Colonic mucosa (tissue), 4 donors: ENCODE measurements at places on chromosomes 5 and 9. TPM values are rescaled to one million over a fixed set of nuclear protein-coding genes. Genes with fewer than 3 reads are reported as not detected.
A peak's percentile ranks its signal among the peaks of the same experiment; 100 is the strongest.

Gene CCL27
- not detected for total RNA-seq

Gene SPINK7
- not detected for total RNA-seq

Gene CARTPT
- 2.4 TPM for total RNA-seq

Gene STK32A
- total RNA-seq: 0.77 TPM

Gene SLC25A2
- total RNA-seq: 1.1 TPM

DNA sequence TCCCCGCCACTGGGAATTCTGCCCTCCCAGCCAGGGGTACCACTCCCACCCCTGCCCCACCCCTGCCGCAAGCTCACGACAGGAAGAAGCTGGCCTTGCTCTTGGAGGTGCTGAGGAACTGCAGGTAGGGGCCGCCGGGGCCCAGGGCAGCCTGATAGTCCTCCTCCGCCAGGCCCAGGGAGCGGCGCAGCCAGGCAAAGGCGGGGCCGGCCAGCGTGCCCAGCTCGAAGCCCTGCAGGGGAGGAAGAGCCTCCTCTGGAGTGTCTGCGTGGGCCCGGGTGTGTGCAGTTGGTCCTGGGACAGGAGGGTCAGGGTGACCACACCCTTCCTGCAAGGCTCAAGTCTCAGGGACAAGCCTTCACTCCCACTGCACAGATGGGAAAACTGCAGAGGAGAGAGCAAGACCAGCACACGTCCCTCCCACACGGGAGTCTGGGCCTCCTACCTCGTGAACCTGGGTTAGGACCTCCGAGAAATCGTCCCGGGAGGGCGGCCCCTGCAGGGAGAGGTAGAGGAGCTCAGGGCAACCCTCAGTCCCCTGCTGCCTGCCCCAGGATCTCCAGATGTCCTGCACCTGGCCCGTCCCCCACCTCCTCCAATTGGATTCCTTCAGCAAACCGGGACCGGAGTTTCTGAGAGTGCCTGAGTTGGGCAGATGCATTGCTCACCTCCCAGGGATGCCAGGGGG lies 2.4 kb downstream of the PIP5KL1 start:
- H3K36me3 ChIP-seq: no peaks in the 10 kb centered on the region
- H3K27me3 ChIP-seq: peaks cover 18% of the 10 kb centered on the region
- H3K4me3 ChIP-seq: peak overlapping the region; percentile 33
- H3K27ac ChIP-seq: no peak overlapping the region
- peak; percentile 50 for DNase-seq
- H3K4me1 ChIP-seq: peaks cover 24% of the 10 kb centered on the region

Gene NR6A1
- total RNA-seq: 4.8 TPM

Gene RORB
- total RNA-seq: 0.15 TPM

Gene PAPPA
- 0.99 TPM for total RNA-seq

DNA sequence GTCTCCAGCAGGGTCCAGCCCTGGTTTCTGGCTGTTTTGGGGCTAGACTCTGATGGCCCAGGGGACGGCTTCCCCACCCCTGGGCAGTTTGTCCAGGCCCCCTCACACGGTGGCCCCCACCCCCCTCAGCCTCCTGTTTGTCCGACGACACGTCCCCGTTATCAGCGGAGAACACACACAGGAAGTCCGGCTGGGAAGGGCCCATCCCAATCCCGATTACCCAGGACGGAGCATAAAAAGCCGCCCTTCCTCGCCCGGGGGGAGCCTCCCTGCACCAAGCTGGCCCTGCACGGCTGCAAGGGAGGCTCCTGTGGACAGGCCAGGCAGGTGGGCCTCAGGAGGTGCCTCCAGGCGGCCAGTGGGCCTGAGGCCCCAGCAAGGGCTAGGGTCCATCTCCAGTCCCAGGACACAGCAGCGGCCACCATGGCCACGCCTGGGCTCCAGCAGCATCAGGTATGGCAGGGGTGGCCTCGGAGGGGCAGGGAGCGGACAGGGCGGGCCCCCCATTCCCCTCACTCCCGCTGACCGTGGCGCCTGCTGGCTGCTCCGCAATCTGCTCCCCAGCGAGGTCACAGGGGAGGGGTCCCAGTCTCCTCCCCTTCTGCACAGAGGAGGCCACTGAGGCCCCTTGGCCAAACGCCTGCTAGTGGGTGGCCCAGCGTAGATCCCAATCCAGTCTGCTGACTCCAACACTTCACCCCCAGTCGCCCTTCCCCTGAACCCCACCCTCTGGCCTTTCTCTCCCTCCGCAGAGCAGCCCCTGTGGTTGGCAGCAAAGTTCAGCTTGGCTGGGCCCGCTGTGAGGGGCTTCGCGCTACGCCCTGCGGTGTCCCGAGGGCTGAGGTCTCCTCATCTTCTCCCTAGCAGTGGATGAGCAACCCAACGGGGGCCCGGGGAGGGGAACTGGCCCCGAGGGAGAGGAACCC lies at the start of gene EGFL7:
Gene EGFL7 (plus strand): TSS at position 261 of the 926 bp plus-strand sequence. CDS start 5,367 bp downstream, outside the sequence.
- no peak for DNase-seq
- H3K36me3 ChIP-seq: no peaks in the 10 kb centered on the region
- peak within 1 kb of the TSS; percentile 40 for H3K27ac ChIP-seq
- peaks cover 60% of the 10 kb centered on the region for H3K27me3 ChIP-seq
- H3K4me3 ChIP-seq: peak within 1 kb of the TSS; percentile 40

GRCh38 chr5:108433600-108433999 lies 51.7 kb upstream of the FBXL17 start:
- no peak overlapping the region for H3K27ac ChIP-seq
- no peaks in the 10 kb centered on the region for H3K27me3 ChIP-seq
- no peak overlapping the region for H3K4me3 ChIP-seq
- H3K36me3 ChIP-seq: no peaks in the 10 kb centered on the region

GRCh38 chr9:22204240-22204639 lies 195.1 kb upstream of the CDKN2B start:
- DNase-seq: no peak
- no peak overlapping the region for H3K4me3 ChIP-seq
- no peaks in the 10 kb centered on the region for H3K4me1 ChIP-seq
- no peak overlapping the region for H3K27ac ChIP-seq

Gene DBN1
- 18.8 TPM for total RNA-seq

DNA sequence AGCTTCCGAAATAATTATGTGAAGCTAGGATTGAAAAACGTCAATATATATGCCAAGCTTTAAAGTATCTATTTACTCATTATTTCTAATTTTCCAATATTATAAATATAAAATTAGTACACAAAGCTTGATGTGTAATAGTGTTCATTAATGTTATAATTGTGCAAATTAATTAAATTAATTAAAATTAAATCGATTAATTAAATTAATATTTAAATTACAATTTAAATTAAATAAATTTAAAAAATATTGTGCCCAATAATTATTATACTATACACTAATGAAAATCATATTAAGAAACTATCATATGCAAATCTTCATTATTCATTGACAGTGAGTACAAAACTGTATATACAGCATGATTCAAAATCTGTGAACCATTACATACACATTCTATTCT lies 409.8 kb downstream of the FAM170A start:
- H3K27me3 ChIP-seq: no peaks in the 10 kb centered on the region
- no peak overlapping the region for H3K27ac ChIP-seq
- H3K4me3 ChIP-seq: no peak overlapping the region

Gene FOXD4L3
- not detected for total RNA-seq

Gene LVRN
- 0.10 TPM for total RNA-seq
